ENCODE measurements at places on chromosomes 6 and 20.

- no peak for DNase-seq
Measured at GRCh38 chr20:43285170-43285569, 95.5 kb upstream of the PTPRT start.

DNA sequence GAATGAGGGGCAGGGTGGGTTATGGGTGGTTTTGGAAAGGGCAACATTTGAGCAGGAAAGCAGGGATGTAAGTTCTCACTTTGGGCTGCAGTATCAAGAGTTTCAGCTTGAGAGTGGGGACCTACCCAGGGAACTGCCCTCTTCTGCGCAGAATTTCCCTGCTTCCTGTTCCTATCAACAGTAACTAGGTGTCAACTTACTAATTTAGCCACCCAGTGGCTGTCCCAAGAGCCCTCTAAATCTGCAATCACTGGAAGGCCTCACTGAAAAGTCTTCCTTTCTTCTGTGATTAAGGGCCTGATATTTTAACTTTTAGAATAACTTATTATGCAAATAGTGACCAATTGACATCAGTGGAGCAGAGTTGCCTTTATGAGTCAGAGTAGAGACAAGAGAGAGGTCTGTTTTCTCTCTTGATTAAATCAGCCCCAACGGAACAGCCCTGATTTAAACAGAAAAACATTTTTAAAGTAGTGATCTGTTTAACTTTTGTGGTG, 118.2 kb upstream of the RIPOR2 start:
- no peak for DNase-seq

DNA sequence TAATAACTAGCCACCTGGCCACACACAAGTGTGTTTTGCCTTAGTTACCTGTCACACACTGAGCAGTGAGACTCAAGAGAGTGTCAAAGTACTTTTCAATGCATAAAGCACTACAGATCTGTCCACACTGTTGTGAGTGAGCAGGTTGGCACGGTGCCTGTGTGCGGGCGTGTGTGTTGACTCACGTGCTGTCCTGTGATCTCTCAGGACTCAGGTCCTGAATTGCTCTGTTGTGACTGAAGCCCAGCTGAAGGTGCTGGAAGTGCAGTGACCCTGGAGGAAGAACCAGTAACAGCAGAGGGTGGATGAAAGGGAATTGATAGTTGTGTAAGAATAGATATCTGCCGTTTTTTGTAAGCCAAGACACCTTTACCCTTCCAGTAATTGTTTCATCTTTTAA, 18.3 kb downstream of the SLC16A10 start:
- no peak for DNase-seq

- DNase-seq: no peak
Measured at GRCh38 chr6:113701552-113702254, 155.4 kb upstream of the MARCKS start.

DNA sequence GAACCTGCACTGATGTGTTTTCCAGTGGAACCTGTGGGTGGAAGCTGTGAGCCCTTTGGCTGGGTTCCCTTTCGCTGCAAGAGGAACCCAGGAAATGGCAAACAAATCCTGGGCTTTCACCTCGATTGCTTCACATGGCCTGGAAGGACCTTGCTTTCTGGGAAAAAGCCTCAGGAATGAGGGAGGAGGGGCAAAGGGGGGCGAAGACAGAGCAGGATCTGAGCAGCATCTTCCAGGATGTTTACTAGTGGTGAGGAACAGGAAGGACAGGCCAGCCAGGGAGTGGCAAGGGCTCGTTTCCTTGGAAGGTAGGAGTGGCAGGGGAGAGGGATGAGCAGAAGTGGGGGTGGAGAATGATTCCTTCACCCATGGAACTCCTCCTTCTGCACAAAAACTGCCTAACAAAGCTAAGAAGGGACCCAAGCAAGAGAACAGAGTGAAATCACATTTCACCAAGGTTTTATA, 5.9 kb downstream of the SLC2A10 start:
- no peak for DNase-seq

- no peak for DNase-seq
Measured at GRCh38 chr6:149545258-149545753, 537 bp downstream of the PPIL4 start.

DNA sequence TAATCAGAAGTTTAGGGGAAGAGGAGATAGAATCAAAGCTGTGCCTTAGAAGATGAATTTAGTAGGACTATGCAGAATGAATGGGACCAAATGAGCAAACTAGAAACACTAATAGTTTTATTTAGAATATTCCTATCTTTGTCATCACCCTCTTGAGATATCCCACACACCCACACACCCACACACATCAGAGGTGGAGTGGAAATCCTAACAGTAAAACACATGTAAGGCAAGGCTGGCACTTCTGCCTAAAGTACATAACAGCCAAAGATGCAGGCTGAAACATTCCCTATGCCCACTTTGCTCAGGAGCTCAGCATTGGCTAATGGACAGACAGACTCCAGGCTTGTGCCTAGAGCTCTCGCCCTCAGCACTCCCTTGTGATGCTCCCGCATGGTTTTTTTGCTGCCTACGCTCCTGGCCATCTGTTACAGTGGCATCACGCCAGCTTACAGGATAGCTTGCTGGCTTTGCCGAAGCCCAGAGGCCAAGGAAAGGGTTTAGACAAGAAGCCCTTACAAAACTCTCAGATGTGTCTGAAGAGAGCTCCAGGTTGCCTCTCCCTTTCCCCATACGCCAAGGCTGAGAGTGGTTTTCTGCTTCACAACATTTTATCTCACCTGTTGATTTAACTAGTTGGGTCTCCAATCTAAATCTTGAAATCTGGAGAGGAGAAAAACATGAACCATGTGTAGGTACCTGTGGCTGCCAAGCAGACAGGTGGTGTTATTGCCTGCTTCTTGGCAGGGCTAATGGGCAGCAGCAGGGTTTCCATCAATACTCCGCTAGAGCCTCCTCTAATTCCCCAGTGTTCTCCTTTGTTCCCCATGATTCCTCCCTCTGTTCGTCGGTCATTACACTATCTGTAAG, 282.6 kb upstream of the ID4 start:
- DNase-seq: no peak

DNA sequence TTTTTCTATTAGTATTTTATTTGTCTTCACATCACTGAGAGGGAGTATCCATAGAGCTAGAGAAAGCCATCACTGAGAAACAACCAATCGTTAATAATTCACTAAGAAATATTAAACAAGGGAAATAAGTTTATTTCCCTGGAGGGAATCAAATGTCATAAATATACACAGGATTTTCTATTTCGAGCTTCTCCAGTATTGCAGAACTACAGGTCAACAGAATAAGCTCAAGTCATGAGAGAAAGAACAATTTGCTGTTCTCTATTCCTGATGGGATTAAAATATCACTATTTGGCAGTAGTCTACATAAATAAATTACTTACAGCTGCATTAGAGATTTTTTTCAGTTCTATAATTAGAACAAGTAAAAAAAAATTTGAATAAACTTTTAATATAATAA, 2.2 kb upstream of the FAM162B start:
- no peak for DNase-seq

DNA sequence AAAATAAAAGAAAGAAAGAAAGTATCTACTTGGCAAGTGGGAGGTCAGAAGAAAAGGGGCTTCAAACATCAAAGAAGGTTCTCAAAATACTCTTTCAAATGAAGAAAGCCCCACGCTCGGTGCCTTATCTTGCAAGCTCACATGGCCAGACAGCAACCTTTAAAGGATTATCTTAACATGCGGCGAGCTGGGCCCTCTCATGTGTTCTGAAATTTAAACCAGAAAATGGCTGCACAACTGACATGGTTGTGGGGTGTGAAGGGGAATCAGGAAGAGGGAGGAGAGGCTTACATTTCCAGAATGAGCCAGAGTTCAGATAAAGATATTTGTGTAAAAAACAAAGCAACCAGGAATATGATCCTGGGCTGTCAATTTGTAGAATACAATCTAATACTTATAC, 363.1 kb downstream of the PRKN start:
- no peak for DNase-seq

DNA sequence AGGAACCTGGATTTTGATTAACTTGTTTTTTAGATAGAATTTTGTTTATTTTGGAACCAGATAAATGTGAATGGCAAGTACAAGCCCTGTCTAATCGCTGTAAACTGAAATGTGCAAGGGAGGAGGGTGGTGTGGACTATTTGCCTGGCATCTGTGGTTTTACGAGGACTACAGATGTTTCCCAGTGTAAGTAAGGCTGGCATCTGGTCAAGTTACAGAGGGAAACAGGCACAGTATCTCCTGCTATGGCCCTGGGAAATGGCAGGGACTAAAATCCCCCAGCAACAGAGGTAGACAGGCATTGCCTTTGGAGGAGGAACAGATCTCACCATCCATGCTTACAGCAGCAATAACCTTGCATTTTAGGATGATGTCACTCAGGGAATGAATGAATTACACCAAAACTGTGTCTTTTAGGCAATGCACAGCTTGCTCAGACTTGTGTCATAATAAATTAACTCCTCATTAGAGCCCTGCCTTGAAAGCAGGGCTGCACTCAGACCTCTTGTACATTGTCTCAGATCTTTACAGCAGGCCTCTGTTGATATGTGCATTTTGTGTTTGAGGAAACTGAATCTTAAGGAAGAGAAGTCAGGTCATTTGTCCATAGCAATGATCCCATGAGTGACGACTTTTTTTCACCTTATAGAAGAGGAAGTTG, 96.2 kb downstream of the TCP11 start:
- DNase-seq: no peak

DNA sequence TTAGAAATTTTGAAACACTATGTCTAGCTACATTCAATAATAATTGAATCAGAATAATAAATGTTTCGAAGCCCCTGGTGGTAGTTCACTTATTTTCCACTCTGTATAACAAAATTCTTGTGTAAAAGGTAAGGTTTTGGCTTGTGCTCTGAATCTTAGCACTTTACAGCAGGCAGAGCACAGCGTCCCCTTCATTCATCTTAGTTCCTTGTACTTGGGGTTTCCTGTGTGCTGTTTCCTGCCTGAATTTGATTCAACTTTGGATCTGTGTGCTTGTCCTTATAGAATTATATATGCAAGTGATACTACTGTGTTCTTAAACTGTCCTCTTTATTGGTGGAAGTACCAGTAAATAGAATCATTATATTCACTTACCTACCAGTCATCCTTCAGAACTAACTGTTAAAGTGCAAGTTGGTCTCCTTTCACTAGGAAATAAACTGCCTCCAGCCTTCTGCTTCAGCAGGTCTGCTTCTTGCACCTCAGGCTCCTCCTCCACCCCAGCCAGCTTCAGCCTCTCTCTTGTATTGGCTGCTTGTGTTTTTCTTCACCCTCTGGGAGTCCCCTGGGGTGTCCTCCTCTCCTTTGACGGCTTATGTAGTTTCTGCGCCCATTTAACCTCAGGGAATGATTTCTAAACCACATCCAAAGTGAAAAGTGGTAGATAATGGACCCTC, 28.8 kb upstream of the TULP4 start:
- DNase-seq: no peak

DNA sequence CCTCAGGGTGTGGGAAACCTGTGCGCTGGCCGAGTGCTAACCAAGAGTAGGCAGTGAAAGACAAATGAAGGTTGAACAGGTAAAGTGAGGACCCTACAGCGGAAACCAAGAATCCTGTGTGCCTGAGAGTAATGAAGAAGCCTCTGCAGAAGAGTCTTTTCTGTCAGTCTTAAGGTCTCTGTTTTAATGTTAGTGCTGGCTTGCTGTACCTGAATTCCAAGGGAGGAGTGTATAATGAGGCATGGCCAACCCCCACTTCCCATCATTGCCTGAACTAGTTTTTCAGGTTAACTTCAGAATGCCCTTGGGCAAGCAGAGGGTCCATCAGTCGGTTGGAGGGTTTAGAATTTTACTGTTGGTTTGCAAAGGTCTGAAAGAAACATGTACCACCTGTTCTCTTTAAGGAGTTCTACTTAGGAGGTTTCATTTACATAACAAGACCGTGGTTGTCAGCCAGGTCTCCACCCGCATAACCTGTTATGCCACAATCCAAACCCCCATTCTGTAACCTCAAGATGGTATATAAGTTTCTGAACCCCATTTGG, 589 bp upstream of the PDCD2 start:
- no peak for DNase-seq

DNA sequence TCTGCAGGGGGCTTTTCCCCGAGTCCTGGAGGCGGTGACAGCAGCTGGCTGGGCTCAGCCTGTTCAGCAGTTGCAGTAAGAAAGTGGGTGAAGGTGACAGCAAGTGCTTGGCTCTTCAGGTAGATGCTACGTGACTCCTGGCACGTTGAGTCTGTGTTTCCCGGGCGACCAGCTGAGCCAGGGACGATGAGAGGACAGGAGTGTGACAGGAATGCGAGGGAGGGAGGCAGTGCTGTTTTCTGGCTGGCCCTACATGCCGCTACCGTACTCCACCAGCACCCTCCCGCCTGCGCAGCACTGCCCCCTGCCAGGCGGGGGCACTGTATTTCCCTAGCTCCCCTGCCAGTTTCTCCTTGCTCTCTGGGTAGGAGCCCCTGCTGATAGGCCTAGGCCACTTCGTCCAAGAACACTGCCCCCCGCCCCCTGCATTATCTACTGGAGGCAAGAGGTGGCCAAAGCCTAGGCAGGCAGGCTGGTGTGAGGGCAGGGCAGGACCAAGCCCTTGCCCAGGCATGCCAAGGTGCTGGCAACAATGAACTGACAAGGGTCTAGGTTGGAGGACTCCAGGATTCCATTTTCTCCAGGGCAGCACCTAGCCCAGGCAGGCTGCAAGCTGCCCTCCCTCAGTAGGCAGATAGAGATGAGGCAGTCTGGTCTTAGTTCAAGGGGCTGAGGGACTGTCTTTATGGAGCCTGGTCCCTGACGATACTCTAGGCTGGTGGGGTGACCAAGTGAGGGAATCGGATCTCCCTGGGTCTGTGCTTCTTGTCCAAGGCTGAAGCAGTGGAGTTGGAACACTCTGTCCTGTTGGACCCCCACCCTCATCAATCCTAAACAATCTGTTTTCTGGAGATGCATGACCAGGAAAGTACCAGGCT, 19.2 kb downstream of the MRPS18A start:
- no peak for DNase-seq

All from activated naive CD4-positive, alpha-beta T cell (primary cell).